ENCODE measurements at places on chromosomes 2 and 18.

- no peak for DNase-seq
Measured at GRCh38 chr2:185291035-185291647, 447.5 kb upstream of the FSIP2 start.

DNA sequence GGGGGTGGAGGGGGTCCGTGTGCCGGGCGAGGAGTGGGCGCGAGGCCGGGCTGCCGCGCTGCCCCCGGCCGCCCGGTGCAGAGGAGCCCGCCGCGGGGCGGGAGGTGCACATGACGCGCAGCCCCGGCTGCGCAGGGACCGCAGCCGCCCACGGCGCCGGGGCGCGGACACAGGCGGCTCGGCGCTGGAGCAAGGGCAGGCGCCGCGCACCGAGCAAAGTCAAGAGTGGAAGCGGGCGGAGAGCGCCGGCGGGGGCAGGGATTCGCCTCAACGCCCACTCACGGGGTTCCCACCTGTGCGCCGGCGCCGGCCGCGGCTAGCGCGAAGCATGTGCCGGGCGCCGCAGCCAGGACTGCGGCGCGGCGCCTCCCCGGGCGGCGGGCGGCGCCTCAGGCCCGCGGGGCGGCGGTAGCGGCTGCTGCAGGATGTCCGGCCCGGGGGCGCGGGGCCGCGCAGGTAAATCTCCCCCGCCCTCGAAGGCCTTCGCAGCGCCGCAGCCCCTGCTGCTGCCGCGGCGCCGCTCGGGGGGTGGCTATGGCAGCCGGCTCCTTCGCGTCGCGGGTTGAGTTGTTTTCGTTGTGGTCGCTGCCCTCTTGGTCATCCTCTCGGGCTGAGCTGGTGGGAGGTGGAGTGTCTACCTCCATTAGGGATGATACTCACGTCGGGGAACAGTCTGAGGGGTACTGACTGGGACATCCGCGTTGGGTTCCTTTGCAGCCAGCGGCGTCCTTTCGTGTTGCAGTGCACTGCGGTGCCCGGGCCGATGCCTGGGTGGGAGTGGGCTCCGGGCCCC is 216.3 kb upstream of the DTNA start:
- peak; percentile 23 for DNase-seq

DNA sequence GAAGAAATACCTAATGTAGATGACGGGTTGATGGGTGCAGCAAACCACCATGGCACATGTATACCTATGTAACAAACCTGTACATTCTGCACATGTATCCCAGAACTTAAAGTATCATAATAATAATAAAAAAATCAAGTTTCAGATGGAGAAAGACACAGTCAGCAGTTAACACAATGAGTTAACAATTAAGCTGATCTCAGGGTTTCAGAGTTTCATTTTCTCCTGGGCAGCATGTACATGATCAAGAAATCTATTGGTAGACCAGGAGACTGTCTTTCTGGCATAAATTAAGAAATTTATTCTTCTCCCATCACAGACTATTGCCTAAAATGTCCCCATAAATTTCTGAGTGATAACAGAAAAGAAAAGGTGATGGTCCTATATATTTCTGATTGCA is 155.3 kb downstream of the RAD51AP2 start:
- DNase-seq = no peak

DNA sequence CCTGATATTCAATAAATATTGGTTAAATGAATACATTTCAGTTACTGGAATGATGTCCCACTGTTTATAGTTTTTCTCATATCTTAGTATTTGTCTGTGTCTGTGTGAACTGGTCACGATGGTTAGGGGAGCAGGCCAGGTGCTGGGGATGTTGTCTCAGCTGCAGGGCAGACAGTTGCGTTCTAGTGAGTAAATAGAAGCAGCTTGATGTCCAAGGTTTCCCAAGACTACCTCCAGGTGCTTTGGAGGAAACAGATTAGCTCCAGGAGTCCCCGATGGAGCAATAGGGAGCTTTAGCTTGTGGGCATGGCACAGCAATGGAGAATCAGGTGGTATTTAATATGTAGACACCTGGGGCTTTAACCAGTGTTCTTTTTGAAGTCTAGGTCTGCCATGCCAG is 75.5 kb downstream of the GULP1 start:
- no peak for DNase-seq

- no peak for DNase-seq
Measured at GRCh38 chr2:69634196-69634821, 9.2 kb downstream of the AAK1 start.

DNA sequence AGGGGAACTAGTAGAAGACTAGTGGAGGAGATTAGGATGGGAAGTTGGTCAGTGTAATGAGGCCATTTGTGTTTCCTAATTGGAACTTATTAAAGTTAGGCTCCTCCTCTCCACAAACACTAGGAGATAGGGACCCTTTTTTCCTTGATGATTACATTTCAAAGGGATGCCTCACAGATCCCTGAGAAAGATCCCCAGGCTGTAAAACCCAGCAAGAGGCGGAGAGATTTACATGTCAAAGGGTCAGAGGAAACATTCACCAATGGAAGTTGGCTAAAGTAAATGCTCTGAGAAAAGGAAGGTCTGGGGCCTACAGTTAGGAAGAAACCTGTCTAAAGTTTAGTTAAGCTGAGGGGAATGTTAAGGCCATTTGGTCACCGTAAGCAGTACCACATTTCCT is 1.4 kb upstream of the CCDC85A start:
- no peak for DNase-seq

- no peak for DNase-seq
Measured at GRCh38 chr2:48415836-48416515, 114.0 kb upstream of the STON1 start.

DNA sequence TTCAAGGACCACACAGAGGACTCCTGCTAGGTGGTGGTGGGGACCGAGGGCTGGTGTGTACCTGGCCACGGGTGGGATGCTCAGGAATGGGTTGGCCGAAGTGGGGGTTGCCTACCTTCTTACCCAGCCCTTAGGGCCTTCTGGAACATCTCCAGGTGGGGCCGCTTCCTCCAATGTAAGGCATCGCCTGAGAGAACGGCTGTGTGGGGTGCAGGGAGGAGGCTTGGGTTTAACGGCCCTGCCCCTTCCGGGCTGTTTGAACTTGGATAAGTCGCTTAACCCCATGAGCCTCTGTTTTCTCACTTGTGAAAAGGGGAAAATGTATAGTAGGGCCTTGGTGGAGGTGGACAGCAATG is 35.0 kb downstream of the EMILIN2 start:
- DNase-seq = no peak

- DNase-seq = no peak
Measured at GRCh38 chr2:211730215-211730614, 808.4 kb downstream of the ERBB4 start.

DNA sequence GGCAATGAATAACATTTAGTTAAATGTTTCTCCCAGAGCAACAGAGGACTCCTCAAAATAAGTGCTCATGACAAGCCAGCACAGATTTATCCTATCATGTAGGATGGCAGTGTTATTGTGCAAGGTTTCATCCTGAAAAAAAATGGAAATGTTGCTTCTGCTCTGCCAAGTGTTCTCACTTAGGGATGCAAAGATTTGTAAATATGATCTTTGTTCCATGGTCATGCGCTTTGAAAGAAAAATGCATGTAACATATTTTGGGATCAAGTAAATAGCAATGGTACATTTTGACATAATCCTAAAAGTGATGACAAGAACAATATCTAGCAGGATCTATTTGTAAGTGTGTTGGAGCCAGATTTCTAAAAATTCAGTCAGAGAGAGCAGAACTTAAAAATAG is 229.5 kb upstream of the CCDC150 start:
- DNase-seq = no peak

GRCh38 chr2:145623136-145623535 is 1103.2 kb upstream of the ZEB2 start:
- DNase-seq = no peak

DNA sequence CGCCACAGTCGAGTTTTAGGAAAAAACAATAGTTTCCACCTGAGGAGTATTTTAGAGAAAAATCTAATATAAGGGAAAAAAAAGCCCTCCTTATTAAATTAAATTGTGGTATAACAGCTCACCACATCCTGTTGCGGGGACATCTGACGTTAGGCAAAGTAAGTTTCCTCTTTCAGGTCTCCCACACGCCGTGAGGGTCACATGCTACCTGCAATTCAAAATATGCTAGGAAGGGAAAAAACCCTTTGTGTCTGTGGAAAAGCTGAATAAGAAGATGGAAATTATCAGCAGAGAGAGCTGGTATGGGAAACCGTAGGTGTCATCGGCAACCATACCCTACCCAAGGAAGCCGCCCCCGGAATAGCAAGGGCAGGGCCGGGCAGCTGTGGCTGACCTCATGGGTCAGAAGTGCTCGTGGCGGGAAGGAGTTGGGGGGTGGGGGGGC is 128.0 kb downstream of the NFATC1 start:
- DNase-seq = peak; percentile 53

- DNase-seq = no peak
Measured at GRCh38 chr2:229673676-229674075, 40.7 kb downstream of the DNER start.

DNA sequence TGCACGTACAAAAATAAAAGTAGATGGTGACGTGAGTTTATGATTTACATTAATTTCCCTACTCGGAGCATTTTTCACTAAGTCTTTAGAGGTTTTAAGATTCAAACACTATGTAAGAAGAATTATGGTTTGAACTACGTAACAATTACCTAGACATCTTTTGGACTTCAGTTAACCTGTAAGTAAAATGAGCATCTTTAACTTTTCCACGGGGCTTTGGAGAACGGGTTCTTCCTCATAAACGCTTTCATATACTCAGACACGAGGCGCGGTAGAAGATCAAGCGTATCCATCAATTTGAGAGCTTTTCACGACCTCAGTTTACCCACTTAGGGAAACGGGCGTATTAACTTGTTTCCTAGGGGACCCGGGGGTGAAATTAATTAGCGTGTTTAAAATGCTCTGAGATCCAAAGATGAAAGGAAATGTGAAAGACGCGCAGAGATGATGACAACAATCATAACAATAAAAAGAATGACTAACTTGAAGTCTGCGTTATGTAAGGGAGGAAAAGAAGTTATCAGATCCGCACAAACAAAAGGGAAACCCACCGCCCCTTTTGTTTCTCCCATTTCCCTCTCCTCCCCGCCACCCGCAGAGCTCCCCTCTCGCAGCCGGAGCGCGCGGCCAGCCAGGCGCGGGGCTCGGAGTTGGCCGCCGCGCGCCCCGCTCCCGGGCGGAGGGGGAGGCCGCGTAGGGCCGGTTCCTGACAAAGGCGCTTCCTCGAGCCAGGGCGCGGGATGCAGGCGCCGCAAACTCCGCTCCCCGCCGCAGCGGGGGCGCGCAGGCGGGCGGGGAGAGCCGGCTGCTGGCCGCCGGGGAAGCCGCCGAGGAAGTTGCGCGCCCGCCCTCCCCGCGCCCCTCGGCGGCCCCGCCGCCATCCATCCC is 807 bp downstream of the PELI1 start:
- no peak for DNase-seq

DNA sequence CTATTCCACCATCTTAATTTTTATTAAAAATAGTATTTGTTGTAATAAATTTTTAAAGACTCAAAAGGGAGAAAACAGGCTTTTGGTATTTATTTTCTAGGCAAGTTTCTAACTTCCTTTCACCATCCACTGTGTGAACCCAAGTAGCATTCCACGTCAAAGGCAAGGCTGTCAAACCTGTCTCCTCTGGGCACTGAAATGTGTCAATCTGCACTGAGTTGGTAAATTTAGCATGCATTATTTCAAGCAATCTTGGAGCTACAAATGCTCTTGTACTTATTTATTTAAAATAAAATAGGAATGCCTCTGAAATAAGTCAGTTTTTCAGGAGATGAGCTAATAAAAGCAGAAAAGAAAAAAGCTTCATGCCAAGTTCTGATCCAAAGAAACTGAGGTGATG is 130.9 kb upstream of the CNTNAP5 start:
- DNase-seq = no peak

DNA sequence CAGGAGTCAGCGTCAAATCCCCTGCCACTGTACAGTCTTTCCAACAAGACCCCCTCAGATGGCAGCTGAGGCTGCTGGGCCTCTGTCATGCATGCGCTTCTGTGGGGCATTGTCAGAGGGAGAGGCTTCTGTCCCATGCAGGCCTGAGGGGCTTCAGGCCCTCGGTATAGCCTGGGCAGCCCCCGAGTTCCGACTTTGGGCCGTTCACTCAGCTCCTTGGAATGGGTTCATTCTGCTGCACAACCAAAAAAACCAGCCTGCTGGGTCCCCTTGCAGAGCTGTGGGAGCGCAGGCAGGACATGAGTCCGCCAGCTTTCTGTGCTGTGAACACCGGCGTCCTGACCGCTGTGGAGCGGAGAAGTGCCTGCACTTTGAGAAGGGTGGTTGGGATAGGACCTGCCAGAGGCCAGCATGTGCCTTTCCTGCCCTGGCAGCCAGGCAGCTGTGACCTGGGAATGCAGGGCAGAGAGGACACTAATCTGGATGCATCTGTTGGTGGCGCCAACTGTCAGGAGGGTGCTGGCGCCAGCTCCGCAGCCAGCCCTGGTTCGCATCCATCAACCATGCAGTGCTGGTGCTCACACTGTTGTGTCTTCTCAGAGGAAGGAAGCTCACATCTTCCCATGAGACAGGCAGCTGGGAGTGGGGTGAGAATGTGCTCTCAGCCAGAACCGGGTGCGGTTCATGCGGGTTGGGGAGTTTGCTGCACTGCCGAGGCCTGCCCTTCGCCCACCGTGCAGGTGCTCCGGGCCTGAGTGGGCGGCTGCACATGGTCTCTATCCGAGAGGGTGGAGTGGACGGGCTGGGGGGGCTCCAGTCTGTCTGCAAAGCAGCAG is 14.3 kb downstream of the ARHGEF4 start:
- DNase-seq = no peak

DNA sequence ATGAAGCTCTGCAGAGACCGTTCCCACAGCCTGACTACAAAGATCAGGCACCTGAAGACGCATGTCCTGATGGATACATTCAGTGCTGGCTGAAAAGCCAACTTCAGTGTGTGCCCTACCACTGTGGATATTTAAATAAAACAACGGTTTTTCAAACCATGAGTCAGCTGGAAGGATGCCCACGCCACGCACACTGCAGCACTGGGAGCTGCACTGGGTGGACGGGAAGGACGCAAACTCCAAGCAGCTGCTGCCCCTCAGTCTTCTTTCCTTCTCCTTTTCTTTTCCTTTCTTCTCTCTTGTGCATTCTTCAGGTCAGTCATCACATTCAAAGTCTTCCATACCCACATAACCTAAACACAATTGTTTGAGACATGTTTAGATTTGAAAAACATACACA is 7.9 kb downstream of the TMEM18 start:
- no peak for DNase-seq

GRCh38 chr2:215428060-215428910 is 7.6 kb downstream of the FN1 start:
- no peak for DNase-seq

GRCh38 chr2:148614322-148615049 is 30.1 kb upstream of the EPC2 start:
- peak; percentile 29 for DNase-seq

DNA sequence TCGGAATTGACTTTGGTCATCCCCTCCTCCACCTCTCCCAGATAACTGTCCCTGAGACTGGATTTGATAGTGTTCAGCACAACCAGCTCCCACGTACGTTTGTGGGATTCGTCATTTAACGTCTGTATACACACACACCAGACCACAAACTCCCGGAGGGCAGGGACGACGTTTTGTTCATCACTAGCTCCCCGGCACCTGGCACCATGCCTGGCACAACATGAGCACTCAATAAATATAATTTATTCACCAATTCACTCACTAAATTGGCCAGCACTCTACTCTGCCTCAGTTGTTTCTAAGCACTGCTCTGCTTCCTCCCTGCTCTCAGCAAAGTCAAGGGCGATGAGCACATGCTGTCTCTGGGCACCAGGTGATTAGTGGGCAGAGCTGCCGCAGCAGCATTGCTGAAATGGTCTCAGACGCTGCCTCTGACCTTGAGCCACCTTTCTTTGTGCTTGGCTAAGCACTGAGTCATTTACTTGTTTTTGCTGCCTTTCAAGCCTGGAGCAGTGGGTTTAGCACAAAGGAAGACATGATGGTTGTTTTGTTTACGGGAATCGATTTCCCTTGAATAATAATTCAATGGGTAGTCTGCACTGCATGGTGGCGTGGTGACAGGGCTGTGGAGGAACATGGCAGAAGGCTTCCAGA is 19.3 kb upstream of the LOXHD1 start:
- DNase-seq = no peak

Data from GM12892 (cell line).